NB4 (cell line): ENCODE measurements at places on chromosomes 5 and 9.

DNA sequence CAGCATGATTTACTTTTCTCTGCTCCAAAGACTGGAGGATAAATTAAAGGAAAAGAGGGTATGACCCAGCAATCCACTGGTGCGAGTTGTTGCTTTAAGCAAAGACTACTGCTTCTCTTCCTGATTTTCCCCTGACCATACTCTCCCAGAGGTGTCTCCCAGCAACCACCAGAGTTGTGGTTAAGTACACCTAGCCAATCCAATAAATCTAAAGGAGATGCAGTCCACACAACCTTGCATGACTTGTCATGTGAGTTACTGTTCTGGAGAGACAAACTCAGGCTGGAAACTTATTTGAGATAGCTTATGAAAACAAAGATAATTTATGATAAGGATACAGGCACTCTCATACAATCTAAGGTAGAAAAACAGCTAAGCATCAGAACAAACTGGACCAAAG, 11.9 kb downstream of the TMC1 start:
- no peak for DNase-seq

DNA sequence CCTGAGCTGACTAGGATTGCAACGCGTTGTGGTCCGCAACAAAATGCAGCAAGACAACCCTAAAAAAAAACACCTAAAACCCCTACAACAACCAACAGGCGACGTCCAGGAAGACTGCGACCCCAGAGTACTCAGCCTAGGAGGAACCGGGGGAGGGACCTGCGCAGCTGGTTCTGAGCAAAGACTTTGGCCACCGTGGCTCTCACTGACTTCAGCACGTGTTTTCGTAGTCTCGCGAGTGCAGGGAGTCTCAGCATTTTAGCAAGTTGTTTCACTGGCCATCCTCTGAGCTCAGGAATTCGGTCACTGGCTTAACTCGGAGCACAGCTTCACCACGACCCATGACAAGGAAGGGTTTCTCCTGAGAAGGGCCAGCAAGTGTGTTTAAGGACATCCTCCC, 8.6 kb upstream of the ZDHHC11 start:
- DNase-seq, result no peak

GRCh38 chr9:27400334-27400880, 103.5 kb upstream of the EQTN start:
- DNase-seq, result no peak

DNA sequence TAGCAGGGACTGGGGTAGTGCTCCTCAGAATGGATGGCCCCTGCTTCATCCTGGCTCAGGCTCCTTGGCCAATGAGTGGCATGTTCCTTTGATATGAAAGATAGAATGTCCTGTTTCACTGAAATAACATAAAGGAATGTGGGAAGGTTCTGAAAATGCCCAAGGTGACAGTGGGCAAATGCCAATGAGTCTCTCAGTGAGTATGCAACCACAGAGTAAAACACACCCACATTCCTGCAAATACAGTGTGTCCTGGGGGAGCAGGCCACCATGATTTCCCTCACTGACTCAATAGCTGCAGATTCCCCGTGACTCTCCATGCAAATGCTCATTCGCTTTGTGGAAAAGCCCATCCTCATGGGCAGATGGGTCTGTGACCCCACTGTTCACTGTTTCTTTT, 36.4 kb downstream of the ZNF366 start:
- no peak for DNase-seq

- no peak for DNase-seq
Observed at GRCh38 chr5:114910727-114911126, 259.0 kb downstream of the TRIM36 start.

- no peak for DNase-seq
Observed at GRCh38 chr9:113302792-113303418, at the start of gene RNF183. TSS of gene RNF183 (minus strand) at chr9:113303376. CDS start at chr9:113298184, 5,192 bp downstream.

- no peak for DNase-seq
Observed at GRCh38 chr5:89301321-89302025, 418.5 kb upstream of the MEF2C start.

DNA sequence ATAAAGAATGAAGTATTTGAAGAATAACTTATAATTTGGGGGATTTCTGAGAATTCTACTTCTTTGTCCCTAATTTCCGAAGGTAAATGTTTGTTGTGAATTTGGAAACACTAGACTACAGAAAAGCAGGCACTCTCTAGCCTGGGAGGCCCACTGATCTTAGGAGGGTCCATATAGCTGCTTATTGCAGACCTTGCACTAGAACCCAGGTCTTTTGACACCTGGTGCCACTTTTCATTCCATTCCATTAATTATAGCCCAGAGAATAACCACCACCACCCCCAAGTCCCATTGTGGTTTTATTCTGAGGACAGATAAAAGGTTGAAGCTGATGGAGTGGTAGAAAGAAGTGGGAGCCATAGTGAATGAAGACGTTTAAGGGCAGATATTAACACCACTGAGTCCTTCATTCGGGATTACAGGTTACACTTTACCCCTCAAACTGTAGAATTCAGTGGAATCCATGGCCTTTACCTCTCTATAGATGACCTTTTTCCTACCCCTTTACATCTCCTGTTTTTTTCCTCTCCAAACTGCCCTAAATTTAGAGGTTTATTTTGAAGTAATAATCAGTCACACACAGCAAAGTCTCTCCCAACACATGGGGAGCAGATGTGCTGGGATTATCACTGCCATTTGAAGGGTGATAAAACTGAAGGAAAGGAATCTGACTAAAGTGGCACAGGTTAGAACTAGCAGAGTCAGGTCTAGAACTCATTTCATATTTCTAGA, 12.0 kb upstream of the PSMD5 start:
- no peak for DNase-seq

GRCh38 chr9:114098021-114098935, 814 bp downstream of the KIF12 start:
- no peak for DNase-seq

GRCh38 chr9:5269249-5269715, 35.2 kb downstream of the RLN2 start:
- DNase-seq, result no peak

DNA sequence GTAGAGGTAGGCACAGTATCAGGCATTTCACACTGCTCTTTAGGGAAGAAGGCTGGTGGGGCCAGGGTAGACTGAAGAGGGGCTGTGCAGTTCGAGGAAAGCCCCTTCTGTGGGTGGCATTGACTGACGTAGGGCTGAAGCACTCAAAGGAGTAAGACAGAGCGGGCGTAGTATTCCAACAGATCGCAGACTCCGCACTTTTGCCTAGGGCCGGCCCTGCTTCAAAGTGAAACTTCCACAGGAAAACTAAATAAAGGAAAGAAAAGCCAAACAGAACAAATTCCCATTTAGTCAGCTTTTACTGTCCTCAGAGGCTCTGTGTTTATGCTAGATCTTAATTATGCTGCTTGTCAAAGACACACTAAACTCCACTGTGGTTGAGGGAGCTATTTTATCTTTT, 493.0 kb upstream of the WWC1 start:
- no peak for DNase-seq

- DNase-seq, result peak; percentile 2
Observed at GRCh38 chr5:74762599-74762998, 4.3 kb downstream of the GFM2 start.

DNA sequence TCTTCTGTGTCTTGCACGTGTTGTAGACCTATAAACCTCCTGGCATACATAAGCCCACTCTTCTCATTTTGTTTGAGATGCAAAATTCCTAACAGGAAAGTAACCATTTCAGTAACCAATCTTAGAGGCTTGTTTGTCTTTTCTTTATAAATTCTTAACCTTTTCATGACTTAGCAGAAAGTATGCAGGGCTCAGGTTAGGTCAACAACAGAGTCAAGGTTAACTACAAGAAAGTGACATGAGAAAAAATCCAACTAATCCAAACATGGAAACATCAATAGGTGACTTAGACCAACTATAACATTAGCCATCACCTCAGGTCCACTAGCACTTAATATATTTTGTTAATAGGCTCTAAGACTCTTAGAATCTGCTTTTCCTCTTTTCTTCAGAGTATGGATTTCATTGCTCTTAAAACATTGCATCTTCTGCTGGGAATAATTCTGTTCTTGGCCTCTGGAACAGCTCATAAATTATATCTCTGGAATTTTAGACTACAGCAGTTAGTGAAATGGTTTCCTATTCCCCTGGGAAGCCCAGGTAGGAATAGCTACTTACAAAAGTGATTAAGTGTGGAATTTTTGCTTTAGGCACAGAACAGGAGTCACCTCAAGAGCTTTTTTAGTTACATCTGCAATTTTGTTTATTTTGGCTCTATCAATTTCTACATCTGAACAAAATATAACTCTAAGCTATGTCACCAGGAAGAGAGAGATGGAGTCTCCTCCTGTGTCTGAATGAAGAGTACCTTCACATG, 155.3 kb upstream of the ANKRD55 start:
- no peak for DNase-seq

GRCh38 chr5:72767289-72768010, 49.0 kb upstream of the TNPO1 start:
- peak; percentile 1 for DNase-seq

- DNase-seq, result no peak
Observed at GRCh38 chr9:5582835-5583195, 46.1 kb upstream of the RIC1 start.

GRCh38 chr5:41921874-41922273, 3.2 kb upstream of the FBXO4 start:
- DNase-seq, result no peak

- no peak for DNase-seq
Observed at GRCh38 chr5:4643190-4643589, 496.9 kb upstream of the ADAMTS16 start.

DNA sequence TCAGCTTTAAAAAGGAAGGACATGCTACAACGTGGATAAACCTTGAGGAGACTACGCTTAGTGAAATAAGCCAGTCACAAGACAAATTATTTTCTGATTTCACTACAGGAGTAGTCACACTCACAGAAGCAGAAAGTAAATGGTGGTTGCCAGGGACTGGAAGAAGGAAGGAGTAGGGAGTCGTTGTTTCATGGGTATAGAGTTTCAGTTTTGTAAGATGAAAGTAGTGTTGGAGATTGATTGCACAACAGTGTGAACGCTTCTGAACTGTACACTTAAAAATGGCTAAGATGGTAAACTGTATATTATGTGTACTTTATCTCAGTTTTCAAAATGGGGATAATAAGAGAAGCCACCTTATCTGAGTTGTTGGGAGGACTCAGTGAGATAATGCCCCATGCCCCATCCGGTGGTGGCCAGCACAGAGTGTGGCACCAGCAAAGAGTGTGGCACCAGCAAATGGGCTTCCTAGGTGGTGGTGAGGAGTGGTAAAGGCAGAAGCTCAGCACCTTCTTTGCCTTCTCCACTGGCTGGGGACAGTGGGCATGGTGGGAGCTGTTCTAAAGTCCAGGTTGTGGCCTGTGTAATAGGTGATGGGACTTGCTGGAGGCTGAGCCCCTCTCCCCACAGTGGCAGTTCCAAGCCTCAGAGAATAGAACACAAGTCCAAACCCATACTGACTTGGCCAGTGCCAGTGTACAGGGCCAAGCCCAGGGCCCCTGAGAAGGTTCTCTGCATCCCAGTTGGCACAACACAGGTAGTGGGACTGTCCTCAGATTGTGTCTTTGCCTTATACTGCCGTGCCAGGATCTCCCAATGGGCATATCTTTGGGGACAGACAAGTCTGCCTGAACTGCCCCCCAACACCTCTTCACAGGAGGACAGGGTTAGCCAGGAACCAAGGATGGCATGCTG, 4.4 kb downstream of the SLC22A4 start:
- DNase-seq, result peak; percentile 73

DNA sequence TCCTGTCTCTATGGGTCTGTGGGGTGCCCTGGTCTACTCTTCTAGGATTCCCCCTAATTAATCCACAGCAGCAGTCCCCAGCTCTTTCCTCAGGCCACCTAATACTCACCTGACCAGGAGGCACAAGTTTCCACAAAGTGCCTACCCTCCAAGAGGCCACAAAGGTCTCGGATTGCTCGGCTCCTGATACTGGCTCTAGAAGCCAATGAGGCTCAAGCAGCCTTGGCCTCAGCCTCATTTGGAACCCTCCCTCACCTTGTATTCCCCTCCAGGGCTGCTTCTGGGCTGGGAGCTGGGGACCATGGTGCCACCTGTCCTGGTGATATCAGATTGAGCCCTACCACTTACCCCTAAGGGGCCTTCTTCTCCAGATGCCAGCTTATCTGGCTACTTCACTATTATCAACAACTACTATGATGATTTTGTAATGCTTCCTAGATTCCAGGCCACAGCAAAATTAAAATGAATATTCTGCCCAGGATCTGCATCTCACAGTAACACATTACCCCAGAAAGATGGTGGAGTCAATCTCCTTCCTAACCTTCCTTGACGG, 103.7 kb upstream of the SPOCK1 start:
- no peak for DNase-seq

- DNase-seq, result no peak
Observed at GRCh38 chr5:10290438-10290837, 17.3 kb downstream of the CMBL start.

GRCh38 chr5:1404062-1404461, 41.2 kb downstream of the SLC6A3 start:
- DNase-seq, result no peak

DNA sequence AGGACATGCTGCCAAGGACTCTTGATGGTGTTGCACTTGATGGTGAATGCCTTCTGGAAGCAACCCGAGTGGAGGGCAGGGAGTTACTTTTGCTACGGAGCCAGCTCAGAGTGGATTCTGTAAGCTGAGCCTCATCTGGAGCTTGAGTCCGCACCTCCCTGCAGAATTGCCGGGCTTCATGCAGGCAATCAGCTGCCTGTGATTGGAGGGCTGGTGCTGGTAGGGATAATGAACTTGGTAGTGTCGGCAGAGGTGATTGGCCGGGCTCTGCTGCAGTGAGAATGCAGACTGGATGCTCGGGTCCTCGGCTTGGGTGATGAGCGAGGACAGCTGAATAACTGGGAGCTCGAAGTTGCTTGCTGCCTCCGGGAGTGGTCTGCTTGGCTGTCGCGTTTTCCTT, 23.1 kb downstream of the SLC25A25 start:
- DNase-seq, result no peak

- DNase-seq, result peak; percentile 76
Observed at GRCh38 chr5:99032234-99033013, 103.6 kb upstream of the CHD1 start.

DNA sequence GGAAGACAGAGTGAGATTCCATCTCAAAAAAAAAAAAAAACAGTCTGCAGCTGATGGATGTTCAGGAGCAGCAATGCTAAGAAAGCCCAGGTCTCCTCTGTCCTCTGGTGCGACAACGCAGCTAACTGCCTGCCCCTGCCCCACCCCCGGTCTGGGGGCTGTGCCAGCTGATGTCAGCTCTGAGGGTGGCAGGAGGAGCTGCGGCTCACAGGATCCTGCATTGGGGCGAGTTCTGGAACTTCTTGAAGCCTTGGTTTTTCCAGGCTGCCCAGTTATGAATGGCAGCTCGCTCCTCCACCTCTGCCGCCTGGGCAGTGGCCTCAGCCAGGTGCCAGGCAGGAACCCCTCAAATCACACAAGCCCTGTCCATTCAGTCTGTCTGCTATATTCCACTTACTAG, 113.5 kb downstream of the ROR2 start:
- DNase-seq, result no peak

DNA sequence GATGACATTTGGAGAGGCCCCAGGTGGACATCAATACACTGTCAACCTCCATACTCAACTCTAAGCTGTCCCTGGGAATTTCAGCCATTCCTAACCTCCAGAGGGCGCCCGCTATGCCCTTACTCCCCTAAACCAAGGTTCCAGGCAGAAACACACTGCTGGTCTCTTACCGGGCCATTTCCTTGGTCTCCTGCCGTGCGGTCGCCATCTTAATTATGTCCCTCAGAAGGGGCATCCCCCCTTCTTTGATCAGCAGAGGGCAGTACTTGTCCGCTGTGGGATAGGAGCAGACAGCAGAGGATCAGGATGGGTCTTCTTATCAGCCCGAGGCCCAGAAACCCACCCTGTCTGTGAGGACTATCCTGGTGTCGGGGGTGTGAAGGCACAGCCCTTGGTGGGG, 9.3 kb upstream of the ZDHHC12 start:
- peak; percentile 87 for DNase-seq

- DNase-seq, result no peak
Observed at GRCh38 chr9:102209176-102209575, 470.7 kb upstream of the GRIN3A start.
